ENCODE measurements at places on chromosomes 6 and 20. TPM values are rescaled to one million over a fixed set of nuclear protein-coding genes. Genes with fewer than 3 reads are reported as not detected.
A peak's percentile ranks its signal among the peaks of the same experiment; 100 is the strongest.

DNA sequence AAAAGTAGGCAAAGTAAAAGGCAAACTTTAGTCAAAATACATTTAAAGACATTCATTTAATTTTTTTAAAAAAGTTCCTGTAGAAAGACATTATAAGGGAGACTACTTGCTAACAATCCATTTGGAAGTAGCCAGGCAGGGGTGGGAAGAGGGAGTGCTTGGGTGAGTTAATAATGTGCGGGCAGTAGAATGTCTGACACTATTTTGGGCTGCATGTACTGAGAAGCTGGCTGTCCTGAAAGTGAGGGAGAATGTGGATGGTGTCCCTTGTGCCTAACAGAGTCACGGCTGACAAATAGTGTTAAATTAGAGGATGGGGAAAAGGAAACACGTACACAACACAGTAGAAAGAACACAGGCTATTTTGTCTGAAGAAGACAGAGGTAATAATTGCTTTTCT lies 142.5 kb downstream of the LCA5 start:
- no peak for DNase-seq

- DNase-seq, result no peak
Observed at GRCh38 chr6:167245591-167245990, 45.5 kb upstream of the UNC93A start.

GRCh38 chr6:33904050-33904746 lies 100.4 kb upstream of the MLN start:
- DNase-seq, result no peak

- no peak for DNase-seq
Observed at GRCh38 chr6:111993342-111993741, 60.6 kb upstream of the CCN6 start.

DNA sequence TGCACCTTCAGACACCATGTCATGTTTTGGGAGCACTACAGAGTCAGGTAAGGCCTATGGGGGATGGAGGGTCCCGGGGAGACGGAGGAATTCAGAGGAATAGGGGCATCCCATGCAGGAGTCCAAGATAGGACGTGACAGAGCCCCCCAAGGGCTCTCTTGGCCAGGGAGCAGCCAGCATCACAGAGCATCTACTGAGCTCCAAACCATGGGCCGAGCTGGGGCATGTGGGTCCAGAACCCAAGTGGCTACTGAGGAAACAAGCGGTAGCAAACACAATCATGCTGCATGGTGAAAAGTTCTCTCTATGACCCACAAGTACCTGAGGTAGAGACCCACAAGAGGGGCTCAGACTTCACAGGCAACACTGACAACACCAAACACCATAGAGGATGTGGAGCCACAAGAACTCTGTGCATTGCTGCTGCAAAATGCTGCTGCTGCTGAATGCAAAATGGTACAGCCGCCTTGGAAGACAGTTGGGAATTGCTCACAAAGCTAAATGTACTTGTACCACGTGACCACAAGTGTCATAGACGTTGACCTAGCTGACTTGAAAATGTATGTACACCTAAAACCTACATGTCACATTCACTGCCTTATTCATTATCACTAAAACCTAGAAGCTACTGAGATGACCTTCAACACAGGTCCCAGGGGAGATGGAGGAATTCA lies 33.4 kb upstream of the MAS1L start:
- no peak for DNase-seq

GRCh38 chr6:27830212-27830599 lies 82.0 kb downstream of the OR2B2 start:
- no peak for DNase-seq

GRCh38 chr20:7155794-7156193 lies 388.3 kb downstream of the BMP2 start:
- DNase-seq, result no peak

- peak; percentile 55 for DNase-seq
Observed at GRCh38 chr6:117976030-117976651, 69.1 kb downstream of the SLC35F1 start.

GRCh38 chr20:58709703-58710039 lies 17.1 kb downstream of the NPEPL1 start:
- DNase-seq, result no peak

GRCh38 chr6:47165918-47166317 lies 123.8 kb upstream of the ADGRF1 start:
- DNase-seq, result no peak

DNA sequence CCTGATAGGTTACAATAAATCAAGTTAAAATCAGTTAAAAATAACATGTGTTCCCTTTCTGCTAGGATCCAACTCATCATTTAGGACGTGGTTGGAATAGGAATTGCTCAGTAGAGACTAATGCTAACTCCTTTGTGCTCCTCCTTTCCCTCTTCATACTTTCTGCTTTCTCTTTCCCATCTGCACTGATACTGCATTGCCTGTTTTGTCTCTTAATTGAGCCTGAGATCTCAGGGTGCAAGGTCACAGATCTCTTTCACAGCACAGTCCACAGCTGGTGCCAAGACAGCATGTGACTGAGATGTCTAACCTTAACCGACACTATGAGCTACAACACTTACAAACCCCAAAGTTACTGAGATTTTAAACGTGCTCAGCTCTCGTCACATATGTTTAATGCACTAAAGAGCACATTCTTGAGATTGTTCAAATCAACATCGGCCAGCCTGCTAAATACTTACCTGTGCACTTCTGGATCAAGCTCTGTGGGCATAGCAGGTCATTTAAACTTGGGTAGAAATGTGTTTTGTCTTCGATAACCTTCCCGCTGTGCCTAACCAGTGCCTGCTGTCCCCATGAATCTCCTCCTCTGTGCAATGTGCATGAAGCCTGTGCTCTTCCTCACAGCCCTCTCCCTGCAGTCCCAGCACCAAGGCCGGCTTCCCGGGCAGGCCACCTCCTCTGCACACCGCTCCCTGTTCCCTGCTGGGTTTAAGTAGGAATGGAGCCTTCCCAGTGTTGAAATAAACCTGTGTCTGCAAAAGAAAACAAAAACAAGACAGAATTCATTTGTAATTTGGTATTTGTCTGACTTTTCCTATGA lies 39.6 kb upstream of the AFDN start:
- no peak for DNase-seq

DNA sequence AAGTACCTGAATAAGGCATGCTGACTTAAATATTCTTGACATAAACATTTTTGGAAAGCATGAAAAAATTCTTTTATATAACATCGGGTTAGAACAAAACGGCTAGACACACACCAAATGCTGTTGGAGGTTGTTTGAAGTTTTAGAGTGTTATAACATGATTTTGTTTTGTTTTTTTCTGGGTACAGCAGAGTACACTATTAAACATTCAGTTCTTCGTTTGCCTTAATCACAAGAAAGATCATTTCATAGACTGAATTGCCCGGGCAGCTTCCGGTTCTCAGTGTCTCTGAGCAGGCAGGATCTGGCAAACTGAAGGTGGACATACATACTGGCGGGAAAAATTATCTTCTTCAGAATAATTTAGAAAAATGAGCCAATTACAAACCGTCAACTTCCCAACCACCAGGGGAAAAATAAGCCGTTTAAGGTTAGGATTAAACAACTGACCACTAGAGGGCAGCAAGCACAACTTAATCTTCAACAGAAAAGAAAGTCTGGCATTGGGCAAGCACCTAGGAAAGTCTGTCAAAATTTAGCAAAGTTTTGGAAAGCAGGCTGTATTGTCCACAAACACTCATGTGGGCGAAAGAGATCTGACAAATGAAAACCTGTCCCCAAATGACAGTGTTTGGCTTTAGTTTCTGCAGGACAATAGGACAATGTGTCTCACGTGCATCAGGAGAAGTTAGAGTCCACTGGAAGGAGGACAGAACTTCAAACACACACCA lies 15.0 kb downstream of the ZNF217 start:
- DNase-seq, result peak; percentile 92

DNA sequence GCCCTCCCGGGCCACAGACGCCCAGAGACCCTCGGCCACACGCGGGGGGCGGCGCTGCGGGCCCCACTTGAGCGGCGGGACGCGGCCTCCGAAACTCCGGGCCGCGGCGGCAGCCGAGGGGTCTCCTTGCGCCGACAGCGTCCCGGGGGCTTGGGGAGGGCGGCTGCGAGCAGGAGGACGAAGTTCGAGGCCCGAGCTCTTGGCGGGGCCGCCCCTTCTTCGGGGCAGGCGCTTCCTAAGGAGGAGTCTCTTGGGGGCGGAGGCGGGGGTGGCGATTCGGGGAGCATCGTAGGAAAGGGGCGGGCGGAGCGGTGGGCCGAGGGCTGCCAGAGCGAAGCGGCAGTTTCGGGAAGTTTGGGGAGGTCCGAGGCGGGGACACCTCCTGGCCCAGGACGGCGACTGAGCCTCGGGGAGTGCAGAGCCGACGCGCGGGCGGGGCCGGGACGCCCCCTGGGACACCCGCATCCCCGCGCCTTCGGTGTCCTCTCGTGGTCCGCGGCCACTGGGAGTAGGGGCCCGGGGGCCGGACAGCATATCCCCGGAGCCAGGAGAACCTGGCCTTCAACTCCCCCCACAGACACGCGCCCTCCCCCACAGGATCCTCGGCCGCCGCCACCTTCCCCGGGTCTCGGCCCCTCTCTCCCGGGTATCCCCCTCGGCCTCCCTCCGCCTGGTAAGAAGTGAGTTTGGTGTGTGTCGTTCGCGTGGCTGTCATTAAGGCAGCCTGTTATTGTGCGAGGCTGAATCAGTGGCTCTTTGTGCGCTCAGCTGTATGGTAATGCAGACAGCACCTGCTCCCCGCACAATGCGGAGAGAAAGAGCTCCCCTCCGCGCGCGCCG lies 613 bp upstream of the DLL1 start:
- peak; percentile 86 for DNase-seq

- DNase-seq, result peak; percentile 62
Observed at GRCh38 chr6:36979347-36979742, 6.7 kb downstream of the MTCH1 start.

GRCh38 chr6:40960742-40961430 lies 78.1 kb downstream of the UNC5CL start:
- no peak for DNase-seq

DNA sequence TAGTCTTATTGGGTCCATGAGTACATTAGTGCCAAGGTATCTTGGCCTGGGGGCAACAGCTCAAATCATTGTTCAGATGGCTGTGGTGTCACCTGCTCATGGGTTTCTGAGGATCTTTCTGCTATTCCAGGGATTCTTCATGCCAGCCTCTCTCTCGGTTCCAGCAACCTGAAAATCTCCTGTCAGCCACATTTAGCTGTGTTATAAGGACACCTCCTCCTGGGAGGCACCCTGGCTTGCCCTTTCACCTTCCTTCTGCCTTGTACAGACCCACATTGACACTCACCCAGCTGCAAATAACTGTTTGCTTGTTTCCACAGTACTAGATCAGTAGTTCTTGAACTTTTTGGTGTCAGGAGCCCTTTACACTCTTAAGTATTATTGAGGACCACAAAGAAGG lies 159.9 kb downstream of the GRM4 start:
- DNase-seq, result no peak

Gene FOXC1
- 3.6 TPM for total RNA-seq

Gene MDFI
- total RNA-seq, result not detected

Gene C6orf47
- total RNA-seq, result 20.6 TPM

Gene HSPA1L
- total RNA-seq, result 3.6 TPM

Gene TLDC2
- not detected for total RNA-seq

Gene HTR1E
- not detected for total RNA-seq

Gene RNF182
- 8.1 TPM for total RNA-seq

Gene TJAP1
- 26.7 TPM for total RNA-seq

Gene SLCO4A1
- total RNA-seq, result 0.16 TPM

Gene CALHM5
- 5.4 TPM for total RNA-seq

Data from myocyte (in vitro differentiated cells).